Activated T-cell treated with anti-CD3 and anti-CD28 coated beads, Interleukin-2, amount 50 U/mL, for 48 hours (primary cell): ENCODE measurements at places on chromosomes 4 and X.

GRCh38 chr4:181364504-181364903 is 878.7 kb upstream of the TENM3 start:
- DNase-seq, result no peak

- DNase-seq, result peak; percentile 83
These were observed 197.3 kb downstream of the OR13H1 start for GRCh38 chrX:131741103-131741581.

DNA sequence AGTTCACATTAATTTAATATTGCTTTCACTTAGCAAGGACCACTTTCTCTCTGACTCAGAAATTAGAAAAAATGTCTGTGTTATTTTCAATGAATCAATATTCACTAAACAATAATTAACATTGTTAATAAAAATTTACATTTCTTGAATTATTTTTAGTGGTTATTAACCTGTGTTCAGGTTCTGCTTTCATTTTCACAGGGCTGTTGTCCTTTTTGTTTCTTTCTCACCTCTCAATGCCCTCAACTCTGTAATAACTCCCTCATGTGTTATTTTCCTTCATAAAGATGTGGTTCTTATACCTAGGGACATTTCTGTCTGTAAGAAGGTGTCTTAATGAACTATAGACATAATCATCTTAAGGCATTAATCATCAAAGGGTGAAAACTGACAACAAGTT is 43.1 kb upstream of the PRR27 start:
- no peak for DNase-seq

- no peak for DNase-seq
These were observed 82.6 kb downstream of the LUZP4 start for GRCh38 chrX:115372152-115372551.

GRCh38 chrX:55220119-55220794 is at the start of gene PAGE5:
TSS of gene PAGE5 (plus strand) at chrX:55220346. CDS start at chrX:55221383, 1,037 bp downstream.
- no peak for DNase-seq

GRCh38 chr4:8135666-8136065 is 22.9 kb downstream of the ABLIM2 start:
- DNase-seq, result no peak

DNA sequence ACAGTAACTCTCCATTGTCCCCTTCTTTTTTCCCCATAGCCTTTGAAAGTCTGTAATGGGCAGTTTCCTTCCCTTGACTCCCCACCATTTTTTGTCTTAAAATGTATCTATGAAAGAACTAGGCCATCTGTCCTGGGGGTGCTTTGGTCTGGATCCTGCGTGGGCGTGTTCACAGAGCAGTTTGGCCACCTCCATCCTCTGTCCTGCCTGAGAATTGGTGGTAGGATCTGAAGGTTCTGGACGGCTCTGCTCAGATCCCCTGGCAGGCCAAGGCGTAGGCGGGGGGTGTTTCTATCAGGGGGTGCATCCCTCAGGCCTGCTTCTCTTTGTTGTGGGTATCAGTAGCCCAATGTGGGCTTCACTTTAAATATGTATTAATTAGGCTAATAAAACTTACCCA is 107.1 kb downstream of the FAM193A start:
- DNase-seq, result no peak

GRCh38 chr4:168928346-168928745 is 81.7 kb downstream of the CBR4 start:
- no peak for DNase-seq
